Stimulated activated naive B cell treated with anti-CD40 and anti-IgM and Interleukin-4, amounts not matched to agents 10 μg/mL and 1 μg/mL and 100 μg/mL, for 72 hours (primary cell): ENCODE measurements at places on chromosomes 1 and 21.

GRCh38 chr1:118122234-118123004, 62.6 kb downstream of the SPAG17 start:
- no peak for DNase-seq

DNA sequence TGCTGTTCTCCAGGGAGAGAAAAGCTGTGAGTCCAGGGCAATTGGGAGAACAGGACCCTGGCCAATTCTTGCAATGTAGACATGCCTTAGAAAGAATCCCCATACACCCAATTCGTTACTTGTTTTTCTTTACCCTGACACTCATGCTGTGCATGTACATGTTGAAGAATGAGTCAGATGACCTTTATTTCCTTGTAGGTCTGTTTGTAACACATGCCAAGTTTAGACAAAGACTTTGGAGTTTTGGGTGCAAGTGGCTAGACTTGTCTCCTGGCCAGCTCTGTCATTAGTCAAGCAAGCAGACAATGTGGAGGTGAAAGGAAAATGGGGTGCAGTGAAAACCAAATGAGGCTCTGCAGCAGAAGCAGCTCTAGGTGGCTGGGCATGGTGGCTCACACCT, 38.1 kb downstream of the GNPAT start:
- DNase-seq: no peak

GRCh38 chr1:97743129-97743528, 177.7 kb downstream of the DPYD start:
- no peak for DNase-seq

- no peak for DNase-seq
Measured at GRCh38 chr1:37432716-37433115, 41.7 kb upstream of the ZC3H12A start.

DNA sequence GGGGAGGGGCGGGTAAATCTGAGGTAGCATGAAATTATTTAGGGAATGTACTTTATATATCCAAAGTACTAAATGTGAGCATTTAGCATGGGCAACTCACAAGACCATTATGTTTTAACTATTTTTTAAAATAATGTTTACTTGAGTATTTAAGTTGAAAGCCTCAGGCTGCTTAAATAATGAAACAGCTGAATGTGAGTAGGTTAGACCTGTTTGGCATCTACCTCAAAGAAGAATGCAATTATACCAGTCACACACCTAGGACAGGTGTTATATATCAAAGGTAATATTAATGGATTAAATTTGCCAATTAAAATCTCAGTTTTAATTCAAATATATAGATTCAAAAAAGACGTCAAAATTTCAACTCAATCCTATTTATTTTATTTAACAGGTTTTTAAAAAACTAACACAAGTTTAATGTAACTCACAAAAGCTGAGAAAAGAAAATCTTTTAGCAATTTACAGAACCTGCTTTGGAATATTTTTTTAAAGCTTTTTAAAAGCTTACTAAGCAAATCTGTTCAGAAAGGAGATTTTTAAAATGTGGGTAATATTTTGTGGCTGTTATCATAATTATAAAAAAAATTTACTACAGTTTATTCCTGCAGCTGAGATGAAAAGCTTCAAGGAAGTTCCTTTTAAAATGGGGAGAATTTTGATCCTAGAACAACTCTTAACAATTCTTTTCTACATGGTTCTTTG, 104.6 kb upstream of the LBR start:
- no peak for DNase-seq

- no peak for DNase-seq
Measured at GRCh38 chr1:228368801-228369607, 37.6 kb downstream of the TRIM11 start.

GRCh38 chr1:8671306-8671917, 146.0 kb downstream of the RERE start:
- DNase-seq: no peak

DNA sequence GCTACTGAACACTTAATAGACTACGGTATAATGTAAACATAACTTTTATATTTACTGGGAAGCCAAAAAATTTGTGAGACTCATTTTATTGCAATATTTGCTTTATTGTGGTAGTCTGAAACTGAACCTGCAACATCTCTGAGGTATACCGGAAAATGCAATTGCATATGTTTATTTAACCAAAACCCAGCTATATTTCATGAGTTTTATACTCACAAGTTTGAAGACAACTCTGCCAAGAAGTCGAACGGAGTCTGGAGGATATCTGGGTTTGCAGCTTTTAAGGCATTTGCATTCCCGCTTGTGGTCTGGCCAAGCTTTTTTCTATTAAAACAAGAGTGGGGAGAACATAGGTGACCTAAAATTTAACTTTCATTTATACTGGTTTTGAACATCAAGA, 171.9 kb downstream of the SMYD3 start:
- no peak for DNase-seq

GRCh38 chr21:16534408-16535101, 804.8 kb downstream of the USP25 start:
- DNase-seq: no peak

GRCh38 chr1:83818916-83819315, 180.0 kb downstream of the TTLL7 start:
- DNase-seq: no peak

- DNase-seq: no peak
Measured at GRCh38 chr1:93450321-93450720, 2.4 kb downstream of the FNBP1L start.

DNA sequence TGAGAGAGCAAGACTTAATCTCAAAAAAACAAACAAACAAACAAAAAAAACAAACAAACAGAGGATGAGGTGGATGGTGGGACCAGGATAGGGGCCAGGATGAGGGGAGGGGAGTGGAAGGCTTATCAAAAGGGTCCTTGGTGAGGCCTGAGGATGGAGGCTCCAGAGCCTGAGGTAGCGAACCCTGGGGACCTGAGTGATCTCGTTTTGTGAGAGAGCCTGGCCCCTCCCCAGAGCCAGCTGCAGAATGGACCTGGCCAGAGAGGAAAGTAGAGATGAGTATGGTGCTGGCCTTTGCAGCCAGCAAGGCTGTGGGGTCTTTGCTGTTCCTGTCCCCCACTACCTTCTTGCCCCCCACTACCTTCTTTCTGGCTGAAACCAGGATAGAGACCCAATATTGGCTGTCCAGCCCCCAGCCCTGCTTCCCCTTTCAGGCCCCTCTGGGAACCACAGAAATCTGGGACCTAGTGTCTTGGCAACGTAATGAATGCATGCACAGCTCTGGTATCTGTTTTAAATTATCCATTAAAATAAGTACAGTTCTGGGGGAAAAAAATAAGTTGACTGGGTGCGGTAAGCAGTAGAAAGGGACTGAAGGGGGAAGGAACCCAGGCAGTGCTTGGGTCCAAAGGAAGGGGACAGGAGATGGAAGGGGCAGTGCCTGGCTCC, 1.1 kb upstream of the LMNA start:
- DNase-seq: no peak

GRCh38 chr1:41795205-41795762, 123.4 kb downstream of the HIVEP3 start:
- DNase-seq: no peak

DNA sequence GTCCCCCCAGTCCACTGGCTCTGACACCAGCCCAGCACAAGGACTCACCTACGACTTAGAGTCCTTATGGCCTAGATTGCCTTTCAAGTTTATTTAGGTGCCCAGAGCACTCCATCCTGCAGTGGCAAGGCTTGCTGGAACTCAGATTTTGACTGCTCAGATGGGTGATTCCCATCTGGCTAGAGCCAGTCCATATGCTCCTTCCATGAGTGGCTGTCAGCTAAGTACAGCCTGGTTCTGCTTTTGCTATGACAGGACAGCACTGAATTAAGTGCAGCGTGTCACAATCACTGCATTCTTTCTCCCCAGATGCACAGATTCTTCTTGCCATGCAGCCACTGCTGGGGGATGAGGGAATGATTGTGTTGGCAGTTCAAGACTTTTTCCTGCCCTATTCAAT, 43.8 kb downstream of the GPR52 start:
- no peak for DNase-seq

DNA sequence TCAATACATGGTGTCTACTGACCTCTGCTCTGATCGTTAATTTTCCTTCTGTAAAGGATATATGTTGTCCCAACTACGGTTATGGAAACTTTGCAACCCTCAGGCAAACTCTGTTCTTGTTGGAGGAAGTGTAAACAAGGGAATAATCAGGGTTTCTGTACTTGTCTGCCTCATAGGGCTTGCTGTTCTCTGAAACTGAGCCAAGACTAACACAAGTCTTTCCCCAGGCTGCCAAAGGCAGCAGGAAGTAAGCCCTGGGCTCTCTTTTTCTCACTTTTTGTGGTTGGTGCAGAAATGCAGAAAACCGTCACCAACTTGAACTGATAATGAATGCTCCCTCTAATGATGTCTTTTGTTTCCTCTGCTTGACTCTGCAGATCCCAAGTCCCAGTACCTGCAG, 7.6 kb downstream of the CYP4X1 start:
- no peak for DNase-seq

GRCh38 chr1:153506831-153507413, 28.9 kb downstream of the S100A6 start:
- DNase-seq: no peak

DNA sequence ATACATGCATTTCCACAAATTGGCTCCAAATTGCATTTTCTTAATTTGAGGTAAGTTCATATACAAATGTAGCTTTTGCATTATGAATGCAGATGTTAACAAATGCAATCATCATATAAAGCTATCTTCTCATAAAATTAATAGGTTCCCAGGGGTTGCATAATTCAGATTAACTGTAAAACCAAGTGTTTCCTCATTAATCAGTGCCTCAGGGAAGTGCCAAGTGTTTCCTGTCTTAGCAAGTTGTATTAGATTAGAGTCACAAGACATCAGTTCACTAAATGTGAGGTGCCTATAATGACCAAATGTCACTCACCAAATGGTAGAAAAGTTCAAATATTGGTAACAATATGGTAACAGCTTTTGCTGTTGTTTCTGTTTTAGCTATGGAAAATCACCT, 140.8 kb downstream of the PTGER3 start:
- DNase-seq: no peak

DNA sequence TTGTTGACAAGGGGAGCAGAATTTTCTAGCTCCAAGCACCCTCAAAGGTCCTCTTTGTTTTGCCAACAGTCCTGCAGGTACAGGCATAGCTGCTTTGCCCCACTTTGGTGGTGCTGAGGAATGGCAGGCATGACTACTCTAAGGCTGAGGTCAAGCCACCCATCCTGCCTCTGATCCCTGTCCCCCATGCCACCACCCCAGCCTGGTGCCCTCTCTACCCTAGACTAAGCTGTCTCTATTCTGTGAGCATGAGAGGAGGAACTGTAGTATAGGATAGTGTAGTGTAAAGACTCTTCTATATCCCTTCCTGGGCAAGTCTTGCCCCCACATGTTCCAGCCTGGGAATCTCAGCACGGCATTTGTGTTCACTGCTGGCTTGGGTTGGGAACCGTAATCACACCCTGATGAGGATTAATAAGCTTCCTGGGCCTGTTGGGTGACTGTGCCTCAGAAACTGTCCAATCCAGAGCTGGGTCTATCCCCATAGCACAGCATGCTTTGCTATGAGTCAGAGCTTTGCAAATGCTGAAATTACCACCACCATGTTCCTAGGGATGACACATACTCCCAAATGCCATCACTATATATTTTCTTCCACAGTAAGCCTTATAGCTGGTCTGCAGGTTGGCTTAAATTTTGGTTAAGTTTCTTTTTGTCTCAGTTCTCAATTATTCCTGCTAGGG, 105.7 kb upstream of the PPP2R5A start:
- no peak for DNase-seq

GRCh38 chr1:31302709-31303441, 6.0 kb downstream of the ZCCHC17 start:
- DNase-seq: no peak

- no peak for DNase-seq
Measured at GRCh38 chr1:205714190-205714905, 34.0 kb upstream of the SLC45A3 start.

GRCh38 chr1:29697391-29697780, 461.1 kb downstream of the PTPRU start:
- no peak for DNase-seq

DNA sequence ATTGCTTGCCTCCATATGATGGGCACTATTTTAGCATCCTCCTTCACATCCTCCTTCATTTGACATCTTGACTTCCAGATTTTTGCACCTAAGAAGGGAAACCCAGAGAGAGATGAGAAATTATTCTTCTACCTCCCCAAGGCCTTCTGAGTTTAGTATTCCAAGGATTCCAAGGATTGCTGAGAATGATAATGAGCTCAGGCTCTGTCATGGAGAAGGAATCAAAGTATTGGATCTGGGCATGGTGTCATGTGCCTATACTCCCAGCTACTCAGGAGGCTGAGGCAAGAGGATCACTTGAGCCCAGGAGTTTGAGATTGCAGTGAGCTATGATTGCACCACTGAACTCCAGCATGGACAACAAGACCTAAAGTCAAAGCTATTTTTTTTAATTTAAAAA, 26.6 kb upstream of the ZNF281 start:
- no peak for DNase-seq

DNA sequence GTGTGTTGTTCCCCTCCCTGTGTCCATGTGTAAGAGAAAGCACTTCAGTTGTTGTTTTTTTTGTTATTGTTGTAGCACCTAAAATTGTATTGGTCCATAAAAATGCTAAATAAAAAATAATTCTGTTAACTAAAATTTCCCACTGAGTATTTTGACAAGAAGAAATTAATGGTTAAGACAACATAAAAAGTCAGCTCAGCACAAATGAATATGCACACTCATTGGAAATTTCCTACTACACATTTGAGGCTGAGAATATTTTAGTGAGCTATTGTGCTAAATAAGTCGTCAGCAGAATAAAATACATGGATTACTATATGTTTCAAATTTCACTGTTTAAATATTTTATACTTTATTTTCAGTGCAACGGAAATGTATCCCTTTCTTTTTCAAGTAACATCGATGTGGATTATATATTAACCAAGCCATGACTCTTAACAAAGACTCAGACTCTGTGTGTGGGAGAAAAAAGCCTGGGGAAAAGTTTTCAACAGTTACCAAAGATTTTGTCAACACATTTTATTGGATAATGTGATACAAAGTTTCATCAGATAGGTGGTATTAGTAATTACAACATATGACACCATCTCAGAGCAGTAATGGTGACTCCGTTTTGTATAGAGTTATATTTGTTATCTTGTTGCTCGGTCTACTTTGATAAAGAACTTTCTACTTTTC, 63.4 kb downstream of the LYPLAL1 start:
- DNase-seq: no peak

- DNase-seq: no peak
Measured at GRCh38 chr1:147171399-147172167, 687 bp downstream of the PRKAB2 start.

GRCh38 chr1:3641816-3642215, 8.1 kb downstream of the WRAP73 start:
- no peak for DNase-seq

DNA sequence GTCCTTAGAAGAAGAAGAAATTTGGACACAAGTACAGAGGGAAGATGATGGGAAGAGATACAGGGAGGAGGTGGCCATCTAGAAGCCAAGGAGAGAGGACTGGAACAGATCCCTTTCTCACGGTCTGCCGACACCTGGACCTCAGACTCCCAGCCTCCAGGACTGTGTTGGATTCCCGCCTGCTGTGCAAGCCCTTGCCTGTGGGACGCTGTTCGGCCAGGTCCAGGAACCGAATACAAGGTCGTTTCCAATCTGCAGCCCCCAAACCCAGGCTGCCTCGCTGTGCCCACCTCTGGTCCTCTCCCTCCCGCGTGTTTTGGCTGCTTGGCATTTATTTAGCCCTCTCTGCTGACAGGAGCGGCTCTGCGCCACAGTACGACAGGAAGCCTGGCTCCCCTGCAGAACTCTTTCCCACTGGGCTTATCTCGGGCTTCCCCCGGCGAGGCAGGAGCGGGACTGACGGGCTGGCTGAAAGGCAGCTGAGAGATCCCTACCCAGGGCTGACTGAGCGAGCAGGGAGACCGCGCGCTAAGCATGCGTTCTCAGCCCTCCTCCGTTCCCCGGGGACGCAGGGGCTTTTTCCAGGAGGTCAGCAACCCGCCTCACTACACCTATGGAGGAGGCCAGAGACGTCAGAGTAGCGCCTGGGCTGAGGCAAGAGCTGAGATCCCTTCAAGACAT, 238.4 kb downstream of the TNR start:
- no peak for DNase-seq
